NB4 (cell line): ENCODE measurements at places on chromosomes 16 and 17.

DNA sequence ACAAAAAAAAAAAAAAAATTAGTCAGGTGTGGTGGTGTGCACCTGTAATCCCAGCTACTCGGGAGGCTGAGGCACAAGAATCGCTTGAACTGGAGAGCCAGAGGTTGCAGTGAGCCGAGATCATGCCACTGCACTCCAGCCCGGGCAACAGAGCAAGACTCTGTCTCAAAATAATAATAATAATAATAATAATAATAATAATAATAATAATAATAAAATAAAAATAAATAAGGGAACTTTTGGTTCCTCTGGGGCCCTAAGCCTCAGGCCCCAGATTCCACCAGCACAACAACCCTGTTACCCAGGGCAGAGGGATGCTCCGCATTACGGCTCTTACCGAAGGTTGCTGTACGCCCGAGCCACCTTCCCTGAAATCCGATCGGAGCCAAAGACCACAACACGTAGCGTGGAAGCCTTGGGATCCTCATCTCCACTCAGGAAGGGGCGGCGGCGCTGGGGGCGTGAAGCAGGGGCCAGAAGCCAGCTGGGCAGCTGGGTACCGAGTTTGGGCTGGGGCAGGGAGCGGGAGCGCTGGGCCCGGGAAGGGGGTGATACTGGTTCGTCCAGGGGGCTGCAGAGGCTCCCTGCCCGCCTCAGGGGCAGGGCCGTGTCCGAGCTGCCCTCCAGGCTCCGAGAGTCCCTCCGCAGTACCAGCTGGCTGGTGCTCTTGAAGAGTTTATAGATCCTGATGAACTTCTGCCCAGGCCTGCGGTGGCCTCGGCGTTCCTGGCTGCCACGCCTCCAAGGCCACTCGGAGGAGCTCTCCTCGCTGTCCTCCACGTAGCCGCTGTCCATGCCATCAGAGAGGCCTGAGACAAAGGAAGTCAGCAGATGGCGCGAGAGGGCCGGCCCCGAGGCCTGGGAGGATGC lies 20.6 kb upstream of the PIK3R6 start:
- DNase-seq = no peak

DNA sequence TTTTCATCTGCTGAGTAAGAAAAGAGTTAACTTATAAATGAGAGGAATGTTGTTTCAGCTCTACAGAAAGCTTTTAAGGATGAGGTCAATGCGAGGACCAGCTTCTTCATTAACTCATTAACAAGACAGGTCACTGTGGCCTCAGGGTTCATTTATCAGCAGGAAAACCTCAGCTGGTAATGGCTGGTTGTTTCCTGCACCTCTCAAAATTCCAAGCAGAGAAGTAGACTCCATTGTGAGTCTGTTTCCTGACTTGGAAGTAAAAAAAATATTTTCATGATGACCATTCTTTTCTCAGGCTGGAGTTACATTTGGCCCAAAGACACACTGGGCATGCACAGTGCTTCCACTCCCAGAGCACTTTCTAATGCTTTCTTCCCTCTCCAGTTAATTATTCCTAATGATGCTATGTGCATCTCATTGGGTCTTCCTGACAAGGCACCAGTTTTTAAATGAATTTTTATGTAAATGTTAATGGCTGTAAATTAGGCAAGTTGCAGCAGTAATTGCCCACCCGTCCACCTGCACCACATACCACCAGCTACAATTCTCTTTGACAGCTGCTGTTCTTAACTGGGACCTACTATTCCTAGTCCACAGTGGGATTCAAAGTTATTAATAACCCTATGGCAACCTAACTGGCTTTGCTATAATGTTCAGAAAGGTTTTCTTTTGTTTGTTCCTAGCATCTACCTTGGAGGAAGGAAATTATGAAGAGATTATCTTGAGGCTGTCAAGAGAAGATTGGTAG lies 89.5 kb upstream of the BCAR1 start:
- DNase-seq = no peak

DNA sequence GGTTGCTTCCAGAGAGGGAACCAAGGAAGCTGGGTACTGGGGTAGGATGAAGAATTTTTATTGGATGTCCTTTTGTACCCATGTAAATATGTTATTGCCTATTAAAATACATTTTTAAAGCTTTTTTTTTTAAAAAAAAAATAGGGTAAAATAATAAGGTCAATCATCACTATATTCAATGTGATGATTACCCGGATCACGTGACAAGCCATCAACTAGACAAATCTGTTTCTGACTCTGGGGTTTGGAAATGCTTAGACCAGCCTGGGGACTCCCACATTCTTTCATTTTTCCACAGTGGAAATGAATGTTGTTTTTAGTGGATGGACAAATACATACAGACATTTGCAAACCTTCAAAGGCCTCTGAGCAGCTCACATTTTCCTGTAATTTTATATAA lies 79.9 kb upstream of the KIFC3 start:
- DNase-seq = no peak

DNA sequence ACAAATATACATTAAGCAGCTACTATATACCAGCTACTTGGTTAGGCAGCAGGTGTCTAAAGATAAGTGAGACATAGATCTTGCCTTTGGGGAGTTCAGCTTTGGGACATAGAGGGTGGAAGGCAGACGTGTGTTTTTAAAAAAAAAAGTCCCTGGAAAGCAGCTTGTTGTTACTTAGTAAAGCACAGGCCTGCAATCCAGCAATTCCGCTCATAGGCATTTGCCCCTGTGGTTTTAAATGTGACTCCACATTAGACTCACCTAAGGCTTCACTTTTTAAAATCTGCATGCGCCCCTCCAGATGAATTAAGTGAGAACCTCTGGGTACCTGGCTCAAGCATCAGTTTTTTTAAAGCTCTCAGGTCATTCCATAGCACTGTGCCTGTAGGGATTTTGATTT lies 7.2 kb upstream of the MLYCD start:
- DNase-seq = no peak

- DNase-seq = no peak
Measured at GRCh38 chr17:17345686-17346427, 42.7 kb downstream of the NT5M start.

DNA sequence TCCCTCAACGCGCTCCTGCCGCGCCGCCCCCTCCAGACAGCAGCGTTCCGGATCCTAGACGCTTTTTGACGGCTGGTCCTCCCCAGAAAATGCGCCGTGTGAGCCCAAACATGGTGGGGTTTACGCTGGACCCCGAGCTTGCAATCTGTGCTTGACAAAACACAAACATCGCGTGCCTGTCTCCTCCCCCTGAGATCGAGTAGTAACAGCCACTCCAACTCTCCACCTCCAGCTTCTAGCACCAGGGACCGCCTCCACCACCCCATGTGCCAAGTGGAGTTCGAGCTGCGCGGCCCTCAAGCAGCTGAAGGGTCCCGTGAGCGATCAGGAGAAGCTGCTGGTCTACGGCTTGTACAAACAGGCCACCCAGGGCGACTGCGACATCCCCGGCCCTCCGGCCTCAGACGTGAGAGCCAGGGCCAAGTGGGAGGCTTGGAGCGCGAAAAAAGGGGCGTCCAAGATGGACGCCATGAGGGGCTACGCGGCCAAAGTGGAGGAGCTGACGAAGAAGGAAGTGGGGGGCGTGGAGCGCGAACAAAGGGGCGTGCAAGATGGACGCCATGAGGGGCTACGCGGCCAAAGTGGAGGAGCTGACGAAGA lies 656 bp upstream of the GEMIN4 start:
- peak; percentile 21 for DNase-seq

DNA sequence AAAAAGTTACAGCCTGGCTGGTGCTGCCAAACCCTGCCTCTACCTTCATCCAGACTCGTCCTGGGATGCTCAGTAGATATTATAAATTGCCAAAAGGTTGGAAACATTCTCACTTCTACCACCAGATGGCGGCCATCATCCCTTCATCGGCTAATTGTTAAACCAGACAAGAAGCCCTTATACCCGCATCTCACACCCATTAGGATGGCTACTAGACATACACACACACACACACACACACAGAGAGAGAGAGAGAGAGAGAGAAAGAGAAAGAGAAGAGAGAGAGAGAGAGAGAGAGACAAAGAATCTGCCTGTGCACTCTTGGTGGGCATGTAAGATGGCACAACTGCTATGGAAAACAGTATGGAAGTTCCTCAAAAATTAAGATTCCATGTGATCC lies 15.0 kb upstream of the SCIMP start:
- peak; percentile 83 for DNase-seq

GRCh38 chr16:50566014-50566962 lies 18.1 kb downstream of the NKD1 start:
- DNase-seq = no peak

DNA sequence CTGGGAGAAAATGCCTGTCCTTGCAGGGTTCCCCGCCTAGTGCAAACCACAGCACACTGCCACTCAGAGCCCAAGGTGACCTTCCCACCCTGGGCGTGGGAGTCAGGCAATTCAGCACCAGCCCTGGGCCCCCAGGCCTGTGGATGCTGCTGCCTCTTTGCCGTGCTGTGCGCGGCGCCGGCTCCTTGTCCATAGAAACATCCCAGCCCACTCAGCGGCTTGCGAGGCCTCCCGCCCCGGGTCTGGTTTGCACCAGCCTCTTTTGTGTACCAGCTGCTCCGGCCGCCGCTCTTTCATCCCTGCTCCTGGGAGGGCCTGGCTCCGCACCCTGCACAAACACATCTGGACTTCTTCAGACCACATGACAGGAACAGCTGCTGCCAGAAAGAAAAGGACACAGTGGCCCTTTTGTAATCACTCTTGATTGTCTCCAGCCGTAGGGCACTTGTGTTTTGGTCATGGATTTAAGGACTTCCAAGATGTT lies 75.4 kb upstream of the SDK2 start:
- DNase-seq = peak; percentile 34

DNA sequence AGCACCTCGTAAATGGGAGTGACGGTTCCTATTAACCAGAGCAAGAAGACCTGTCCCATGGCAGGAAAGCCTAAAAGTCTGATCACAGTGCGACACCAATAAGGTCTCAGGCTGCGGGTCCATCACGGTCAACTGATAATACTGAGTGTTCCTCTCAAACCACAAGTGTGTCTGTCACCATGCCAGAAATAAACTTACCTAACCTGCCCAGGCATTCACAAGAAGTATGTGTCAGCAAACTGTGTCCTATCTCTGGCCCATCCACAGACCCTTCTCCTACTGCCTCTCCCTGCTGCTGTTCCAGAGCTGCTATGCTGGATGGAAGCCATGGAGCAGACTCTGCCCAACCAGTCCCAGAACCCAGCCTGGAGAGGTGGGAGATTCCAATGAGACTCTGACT lies 73.5 kb downstream of the ZNF423 start:
- DNase-seq = no peak

GRCh38 chr17:37551788-37552187 lies 57.4 kb downstream of the SYNRG start:
- DNase-seq = no peak

- peak; percentile 4 for DNase-seq
Measured at GRCh38 chr17:896953-897661, 82.5 kb downstream of the NXN start.

GRCh38 chr16:65116216-65116615 lies 5.6 kb downstream of the CDH11 start:
- no peak for DNase-seq
